ENCODE measurements at places on chromosomes 3 and 15. TPM values are rescaled to one million over a fixed set of nuclear protein-coding genes. Genes with fewer than 3 reads are reported as not detected.

DNA sequence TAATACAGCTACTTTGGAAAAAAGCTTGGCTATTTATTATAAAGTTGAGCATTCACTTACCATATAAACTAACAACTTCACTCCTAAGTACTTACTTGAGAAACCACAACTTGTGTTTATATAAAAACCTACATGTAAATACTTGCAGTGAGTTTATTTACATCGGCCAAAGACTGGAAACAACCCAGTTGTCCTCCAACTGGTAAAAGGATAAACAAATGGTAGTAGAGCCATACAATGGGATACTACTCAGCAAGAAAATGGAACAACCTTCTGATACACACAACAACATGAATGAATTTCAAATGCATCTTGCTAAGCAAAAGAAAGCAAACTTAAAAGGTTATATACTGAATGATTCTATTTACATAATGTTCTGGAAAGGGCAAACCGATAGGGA lies 63.7 kb downstream of the SLC7A14 start:
- DNase-seq, result no peak

- no peak for DNase-seq
Measured at GRCh38 chr3:10876661-10877060, 60.6 kb downstream of the SLC6A11 start.

GRCh38 chr3:55826731-55827496 lies 339.8 kb upstream of the WNT5A start:
- no peak for DNase-seq

- DNase-seq, result no peak
Measured at GRCh38 chr3:191257286-191257685, 58.2 kb downstream of the OSTN start.

DNA sequence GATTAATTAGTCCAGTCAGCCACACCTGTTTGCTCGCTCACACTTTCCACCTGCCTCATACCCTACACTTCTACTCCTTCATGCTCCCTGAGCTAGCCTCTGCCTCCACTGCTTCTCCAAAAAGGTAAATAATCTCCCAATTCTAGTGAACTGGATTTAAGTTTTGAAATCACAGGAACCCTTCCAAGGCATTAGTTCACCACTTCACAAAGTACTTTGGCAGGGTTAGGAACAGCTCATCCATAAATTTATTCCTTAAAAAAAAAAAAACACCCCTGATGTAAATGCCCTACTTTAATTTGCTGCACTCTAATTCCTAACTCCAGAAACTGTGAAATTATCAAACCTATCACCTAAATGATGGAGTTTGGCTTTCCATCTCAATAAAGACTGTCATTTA lies 58.3 kb downstream of the GADL1 start:
- no peak for DNase-seq

- DNase-seq, result no peak
Measured at GRCh38 chr15:91538782-91539181, 314.7 kb upstream of the SLCO3A1 start.

GRCh38 chr3:120177151-120177550 lies 82.9 kb upstream of the GSK3B start:
- DNase-seq, result no peak

DNA sequence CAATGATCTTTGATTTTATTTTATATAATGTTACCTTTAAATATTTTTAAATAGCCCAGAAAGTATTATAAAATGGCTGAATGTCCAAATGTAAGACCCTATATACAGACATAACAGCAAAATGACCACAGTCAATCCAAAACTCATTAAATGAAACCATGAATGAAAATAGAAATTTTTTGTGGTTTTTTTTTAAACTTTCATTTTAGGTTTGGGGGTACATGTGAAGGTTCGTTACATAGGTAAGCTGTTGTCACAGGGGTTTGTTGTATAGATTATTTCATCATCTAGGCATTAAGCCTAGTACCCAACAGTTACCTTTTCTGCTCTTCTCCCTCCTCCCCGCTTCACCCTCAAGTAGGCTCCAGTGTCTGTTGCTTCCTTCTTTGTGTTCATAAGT lies 108.8 kb downstream of the FAIM start:
- no peak for DNase-seq

- DNase-seq, result no peak
Measured at GRCh38 chr3:107757140-107757539, 234.4 kb downstream of the BBX start.

- DNase-seq, result no peak
Measured at GRCh38 chr15:59828263-59828662, 139.1 kb upstream of the BNIP2 start.

DNA sequence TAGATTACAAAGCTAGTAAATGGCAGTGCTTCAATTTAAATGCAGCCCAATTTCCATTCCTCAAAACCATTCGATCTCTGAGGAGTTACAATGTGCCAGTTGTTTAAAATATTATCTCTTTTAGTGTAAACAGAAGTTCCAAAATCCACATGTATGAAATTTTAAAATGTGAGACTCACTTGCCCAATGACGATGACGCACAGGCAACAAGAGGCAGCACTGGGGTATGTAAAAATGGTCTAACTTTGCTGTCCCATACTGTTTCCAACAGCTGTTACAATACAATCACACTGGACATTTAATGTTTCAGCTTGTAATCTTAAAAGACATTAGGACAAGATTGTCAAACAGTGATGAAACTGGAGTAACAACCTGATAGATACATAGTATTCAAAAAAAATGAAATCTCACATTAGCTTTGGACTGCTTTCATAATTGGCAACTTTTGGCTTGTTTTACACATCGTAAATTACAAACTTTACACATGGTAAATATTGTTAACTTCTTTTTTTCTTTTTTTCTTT lies 12.2 kb downstream of the SLTM start:
- no peak for DNase-seq

DNA sequence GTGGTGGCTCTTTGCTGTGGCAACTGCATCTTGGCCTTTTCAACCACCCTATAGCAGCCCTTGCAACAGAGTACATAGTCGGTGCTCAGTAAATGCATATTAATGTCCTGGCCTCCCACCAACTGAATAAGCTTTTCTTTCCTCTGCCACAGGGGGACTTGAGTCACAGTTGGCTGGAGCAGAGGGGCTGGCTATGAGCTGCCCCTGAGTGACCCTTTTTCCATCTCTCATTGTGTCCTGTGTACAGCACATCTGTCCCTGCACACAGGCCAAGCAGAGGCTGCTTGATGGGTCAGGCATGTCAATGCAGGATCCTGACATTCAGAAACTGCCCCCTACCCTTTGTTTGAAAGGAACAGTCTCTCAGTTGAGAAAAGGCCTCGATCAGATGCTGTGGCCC lies 22.4 kb downstream of the SPSB4 start:
- DNase-seq, result no peak

DNA sequence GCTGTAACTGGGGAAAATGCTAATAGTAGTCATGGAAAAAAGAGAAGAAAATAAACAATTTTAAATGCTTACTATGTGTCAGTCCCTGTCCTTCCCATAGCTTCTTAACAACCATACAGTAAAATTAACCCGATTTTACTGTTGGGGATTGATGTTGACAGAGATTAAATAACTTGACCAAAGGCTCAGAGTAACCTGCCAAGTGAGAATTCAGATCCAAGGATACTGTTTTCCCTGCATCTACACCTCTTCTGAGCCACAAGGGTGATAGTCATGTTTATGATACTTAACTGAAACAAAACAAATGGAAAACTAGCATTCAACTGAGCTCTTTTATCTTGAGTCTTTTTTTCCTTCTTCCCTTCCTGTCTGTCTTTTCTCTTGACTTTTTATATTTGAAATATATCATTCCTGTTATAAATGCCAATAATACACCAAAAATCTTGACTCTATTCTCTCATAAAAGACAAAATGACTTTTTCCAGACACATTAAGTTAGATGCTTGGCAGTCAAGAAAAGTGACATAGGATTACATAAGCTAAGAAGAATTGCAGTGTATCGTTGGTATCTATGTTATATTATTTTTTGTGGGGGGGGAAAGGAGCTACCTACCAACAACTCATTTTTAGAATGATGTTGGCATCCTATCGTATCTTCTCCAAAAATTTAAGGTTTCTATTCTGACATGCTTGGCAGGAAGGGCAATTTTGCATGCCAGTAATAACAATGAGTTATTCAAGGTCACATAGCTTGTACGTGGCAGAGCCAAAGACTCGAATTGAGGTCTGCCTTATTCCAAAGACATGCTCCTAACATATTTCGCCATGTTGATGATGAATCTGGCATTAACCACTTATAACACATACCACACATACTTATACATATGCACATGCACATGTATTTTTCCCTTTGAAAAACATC lies 306.6 kb upstream of the KCNH8 start:
- no peak for DNase-seq

DNA sequence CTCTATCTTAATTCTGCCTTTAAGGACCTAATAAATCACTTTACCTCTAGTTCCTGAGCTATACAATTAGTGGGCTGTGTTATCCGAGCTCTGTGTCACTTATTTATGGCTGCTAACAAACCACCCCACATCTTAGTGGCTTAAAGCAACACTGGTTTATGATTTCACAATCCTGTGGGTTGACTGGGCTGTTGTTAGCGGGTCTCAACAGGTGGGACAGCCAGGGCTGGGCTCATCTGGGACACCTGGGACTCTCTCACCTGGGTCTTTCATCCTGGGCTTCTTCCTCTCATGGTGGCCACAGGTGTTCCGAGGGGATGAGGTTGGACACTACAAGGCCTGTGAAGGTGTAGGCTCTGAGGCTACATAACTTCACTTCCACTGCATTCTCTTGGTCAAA lies 35.8 kb upstream of the CHST2 start:
- no peak for DNase-seq

DNA sequence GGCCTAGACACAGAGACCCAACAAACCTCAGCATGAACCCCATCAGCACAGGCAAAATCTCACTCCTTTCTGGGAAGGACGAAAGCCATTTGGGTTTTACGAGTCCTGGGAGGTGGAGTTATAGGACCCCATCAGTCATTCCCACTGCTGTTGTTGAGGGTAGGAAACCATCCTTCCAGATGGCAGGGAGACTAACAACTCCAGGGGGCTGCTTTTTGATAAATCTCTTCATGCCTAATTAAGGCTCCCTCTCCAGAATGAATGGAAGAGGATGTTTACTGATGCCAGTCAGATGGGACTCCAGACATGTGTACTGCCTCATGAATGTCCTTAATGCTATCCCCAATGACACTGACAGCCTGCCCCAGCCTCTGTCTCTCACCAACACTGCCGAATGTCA lies 75.3 kb downstream of the ST8SIA2 start:
- no peak for DNase-seq

DNA sequence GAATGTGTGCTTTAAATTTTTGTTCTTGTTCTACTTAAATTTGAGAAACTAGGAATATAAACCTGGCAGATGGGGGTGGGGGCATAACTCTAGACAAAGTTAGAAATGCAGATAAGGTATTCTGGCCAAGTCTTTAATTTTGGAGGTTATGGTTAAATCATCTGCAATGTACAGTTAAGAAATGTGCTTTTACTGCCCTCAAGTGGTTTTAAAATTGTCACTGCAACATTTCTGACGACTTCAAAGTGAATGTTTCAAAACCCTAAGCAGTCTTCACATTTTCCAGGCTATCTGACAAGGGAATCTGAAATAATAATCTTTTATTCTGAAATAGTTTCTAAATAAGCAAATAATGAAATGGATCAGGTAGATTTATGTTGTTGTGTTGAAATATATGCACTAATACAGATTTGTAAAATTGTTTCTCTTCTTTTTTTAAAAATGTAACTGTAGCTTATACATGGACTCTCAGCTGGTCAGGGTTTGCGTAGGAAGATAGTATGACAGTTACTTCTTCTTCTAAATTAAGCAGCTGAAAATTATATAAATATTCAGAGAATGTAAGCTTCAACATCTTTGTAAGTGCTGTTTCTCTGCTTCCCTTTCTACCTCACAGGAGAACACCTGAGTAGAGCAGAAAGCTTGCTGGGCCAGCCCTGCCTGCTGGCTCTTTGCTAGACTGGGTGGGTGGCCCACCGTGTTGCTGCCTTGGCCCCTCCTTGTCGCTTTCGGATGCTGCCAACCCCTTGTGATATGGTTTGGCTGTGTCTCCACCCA lies 45.0 kb downstream of the SUCNR1 start:
- DNase-seq, result no peak

GRCh38 chr15:45795440-45796069 lies 160.7 kb downstream of the SQOR start:
- DNase-seq, result no peak

DNA sequence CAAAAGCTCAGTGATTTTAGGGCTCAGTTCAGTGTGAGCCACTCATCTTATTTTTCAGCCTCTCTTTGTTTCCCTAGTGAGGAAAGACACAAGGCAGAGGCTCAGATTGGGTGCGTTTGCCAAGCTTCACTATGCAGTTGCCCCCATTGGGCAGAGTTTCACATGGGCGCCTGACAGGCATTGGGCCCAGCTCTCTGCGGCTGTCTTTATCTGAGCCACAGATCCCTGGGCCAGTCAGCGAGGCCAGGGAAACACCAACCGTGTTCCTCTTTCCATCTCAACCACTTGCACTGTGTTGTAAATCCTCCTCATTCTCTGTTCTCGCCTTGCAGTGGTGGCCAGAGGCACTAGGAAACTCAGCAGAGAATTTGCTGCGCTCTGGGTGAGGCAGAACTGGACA lies 10.8 kb downstream of the ESYT3 start:
- no peak for DNase-seq

GRCh38 chr3:70813311-70813710 lies 500.9 kb upstream of the MDFIC2 start:
- DNase-seq, result no peak

DNA sequence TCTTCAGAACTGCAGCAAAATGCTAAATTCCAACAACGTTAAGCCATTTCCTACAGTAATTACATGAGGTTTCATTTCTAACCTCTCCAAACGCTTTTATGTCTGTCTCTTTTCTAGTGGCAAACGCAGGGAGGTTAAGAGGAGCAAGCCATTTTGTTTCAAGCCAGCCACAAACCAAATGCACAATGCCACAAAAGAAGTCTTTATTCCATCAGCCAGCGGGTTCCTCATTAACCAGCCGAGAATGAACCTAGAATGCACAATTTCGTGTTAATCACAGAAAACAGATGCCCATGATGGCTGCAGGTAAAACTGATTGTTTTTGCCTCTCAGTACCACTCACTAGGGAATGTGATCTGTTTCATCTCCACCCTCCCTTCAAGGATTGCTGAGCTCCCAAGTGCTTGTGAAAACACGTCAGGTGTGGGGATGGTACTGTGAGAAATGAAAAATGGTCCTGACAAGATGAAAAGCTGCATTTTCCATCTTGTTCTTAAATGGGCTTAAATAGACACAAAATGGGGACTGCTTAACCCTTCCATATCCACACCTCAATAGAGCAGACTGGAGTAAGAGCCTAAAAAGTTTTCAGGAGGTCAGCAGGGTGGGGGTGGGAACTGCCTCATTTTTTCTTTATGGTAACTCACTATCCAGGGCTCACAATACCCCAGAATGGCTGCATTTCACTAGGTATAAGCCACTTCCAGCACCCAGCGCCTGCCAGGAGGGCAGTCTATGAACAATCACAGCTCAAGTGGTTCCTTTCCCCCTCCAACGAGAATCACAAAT lies 277.1 kb downstream of the MAGI1 start:
- no peak for DNase-seq

The PTX3 gene
- not detected for total RNA-seq

The RPL4 gene
- total RNA-seq, result 4,419 TPM

The PLA1A gene
- total RNA-seq, result 0.16 TPM

The CFAP91 gene
- 0.77 TPM for total RNA-seq

The FGF7 gene
- not detected for total RNA-seq

The GP5 gene
- 0.42 TPM for total RNA-seq

The UBXN7 gene
- 52.1 TPM for total RNA-seq

The VWA5B2 gene
- total RNA-seq, result not detected

The TRNT1 gene
- 60.2 TPM for total RNA-seq

The ZBBX gene
- not detected for total RNA-seq

The NEK10 gene
- total RNA-seq, result 0.42 TPM

Data from CD8-positive, alpha-beta memory T cell (primary cell).